ENCODE measurements at places on chromosomes 2 and 18.

DNA sequence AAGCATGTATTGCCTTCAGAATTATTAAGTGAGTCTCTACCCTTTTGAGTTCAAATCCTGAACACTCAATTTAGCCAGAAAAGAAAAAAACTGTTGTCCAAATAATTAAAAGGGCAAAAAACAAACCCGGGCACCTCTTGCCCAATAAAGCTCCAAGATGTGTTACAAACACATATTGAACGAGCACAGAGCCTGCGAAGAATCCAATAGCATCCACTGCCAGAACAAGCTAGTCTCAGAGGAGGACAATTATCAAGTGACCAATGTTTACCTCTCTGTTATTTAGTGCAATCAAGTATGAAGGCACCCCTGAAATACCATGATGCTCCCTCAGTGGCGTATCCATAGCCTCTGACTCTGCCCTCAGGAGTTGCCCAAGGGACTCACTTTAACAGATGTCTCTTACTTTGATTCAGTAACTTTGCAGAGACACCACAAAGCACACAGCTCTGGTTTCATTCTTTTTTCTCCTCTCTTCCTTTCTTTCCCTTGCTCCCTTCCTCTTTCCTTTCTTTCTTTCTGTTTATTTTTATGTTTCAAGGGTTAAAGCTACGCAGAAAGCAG is 93.5 kb upstream of the SPATS2L start:
- no peak for DNase-seq

- DNase-seq, result no peak
These were observed 36.5 kb downstream of the ROCK2 start for GRCh38 chr2:11307764-11308415.

- DNase-seq, result no peak
These were observed 33.0 kb upstream of the ACAA2 start for GRCh38 chr18:49846361-49846662.

DNA sequence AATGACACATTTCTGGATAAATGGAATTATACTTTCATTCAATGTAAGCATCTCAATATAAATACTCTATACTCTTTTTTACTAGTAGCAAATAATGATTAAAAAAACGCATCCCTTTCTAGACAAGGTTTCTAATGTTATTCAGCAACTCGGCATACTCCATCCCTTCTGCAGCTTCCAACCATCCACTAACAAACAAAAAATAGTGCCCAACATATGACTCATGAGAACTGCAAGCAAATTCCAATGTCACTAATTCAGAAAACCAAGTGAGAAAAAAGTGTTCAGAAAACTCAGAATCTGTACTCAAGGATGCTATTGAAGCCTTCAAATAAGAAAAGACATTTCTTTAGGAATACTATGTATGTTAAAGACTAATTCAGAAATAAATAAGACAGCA is 140.0 kb downstream of the BAZ2B start:
- no peak for DNase-seq

- DNase-seq, result no peak
These were observed 3.0 kb upstream of the CPS1 start for GRCh38 chr2:210553373-210553772.

GRCh38 chr2:31253356-31254131 is 19.6 kb downstream of the EHD3 start:
- no peak for DNase-seq

GRCh38 chr18:42959528-42959927 is 156.0 kb downstream of the RIT2 start:
- DNase-seq, result no peak

DNA sequence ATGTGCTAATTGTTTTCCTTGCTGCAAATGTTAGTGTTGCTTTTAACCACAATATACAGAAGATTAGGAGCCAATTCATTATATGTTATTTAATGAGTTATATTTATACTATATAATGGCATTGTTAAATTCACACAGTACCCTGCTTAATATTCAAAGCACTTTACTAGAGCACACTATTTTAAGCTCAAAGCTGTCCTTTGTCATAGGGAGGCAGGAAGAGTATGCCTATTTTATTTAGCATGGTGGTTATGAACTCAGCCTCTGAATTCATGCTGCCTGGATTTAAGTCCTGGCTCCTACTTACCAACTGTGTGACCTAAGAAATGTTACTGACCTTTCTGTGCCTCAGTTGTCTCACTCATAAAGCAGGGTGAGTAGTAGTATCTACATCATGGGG is 80.5 kb downstream of the FASTKD2 start:
- DNase-seq, result no peak

DNA sequence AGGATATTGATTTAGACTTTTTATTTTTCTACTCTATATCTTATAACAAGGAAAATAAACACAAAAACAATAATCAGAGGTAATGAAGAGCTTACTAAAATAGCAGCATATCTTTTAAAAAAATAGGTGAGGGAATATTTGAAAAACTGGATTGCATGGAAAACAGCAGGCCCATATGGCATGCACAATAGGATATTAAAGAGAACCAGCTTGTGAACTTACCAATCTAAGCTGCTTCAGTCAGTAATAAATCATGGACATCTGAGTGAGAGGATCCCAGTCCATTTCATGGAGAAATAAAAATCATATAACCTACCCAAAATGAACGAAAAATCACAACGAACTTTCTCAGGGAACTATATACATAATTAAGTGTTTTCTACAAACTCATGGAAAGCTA is 634.6 kb downstream of the ADCYAP1 start:
- no peak for DNase-seq

DNA sequence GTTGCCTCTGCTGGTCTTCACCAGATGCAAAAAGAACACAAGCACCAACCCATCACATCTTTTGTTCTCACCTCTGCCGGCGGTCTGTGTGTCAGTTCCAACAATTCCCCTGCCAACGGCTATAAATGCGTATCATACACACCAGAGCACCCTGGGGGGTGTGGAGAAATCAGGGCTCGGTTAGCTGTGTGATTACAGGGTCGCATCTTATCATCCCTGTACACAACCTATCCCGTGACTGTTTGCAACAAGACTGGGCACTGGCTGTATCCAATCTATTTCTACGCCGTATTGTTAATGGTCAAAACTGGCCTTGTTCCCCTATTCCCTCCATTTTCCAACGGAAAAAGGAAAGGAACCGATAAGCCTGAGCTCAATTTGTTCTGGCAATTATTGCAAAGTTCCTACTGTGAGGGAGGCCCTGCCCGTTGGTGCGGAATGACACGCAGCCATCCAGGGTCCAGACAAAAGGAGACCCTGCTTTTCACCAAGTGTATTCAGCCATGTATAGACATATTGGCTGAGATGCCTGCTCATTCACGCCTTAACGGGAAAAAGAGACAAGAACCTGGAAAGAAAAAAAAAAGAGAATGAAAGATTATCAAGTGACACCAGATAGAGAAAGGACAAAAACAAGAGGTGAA is 136.9 kb downstream of the CDH20 start:
- DNase-seq, result no peak

GRCh38 chr2:53646788-53647187 is 120.8 kb upstream of the CHAC2 start:
- no peak for DNase-seq

GRCh38 chr18:49247781-49248180 is 212.7 kb downstream of the DYM start:
- DNase-seq, result no peak

GRCh38 chr2:232551250-232551638 is 755 bp downstream of the EIF4E2 start:
- no peak for DNase-seq

DNA sequence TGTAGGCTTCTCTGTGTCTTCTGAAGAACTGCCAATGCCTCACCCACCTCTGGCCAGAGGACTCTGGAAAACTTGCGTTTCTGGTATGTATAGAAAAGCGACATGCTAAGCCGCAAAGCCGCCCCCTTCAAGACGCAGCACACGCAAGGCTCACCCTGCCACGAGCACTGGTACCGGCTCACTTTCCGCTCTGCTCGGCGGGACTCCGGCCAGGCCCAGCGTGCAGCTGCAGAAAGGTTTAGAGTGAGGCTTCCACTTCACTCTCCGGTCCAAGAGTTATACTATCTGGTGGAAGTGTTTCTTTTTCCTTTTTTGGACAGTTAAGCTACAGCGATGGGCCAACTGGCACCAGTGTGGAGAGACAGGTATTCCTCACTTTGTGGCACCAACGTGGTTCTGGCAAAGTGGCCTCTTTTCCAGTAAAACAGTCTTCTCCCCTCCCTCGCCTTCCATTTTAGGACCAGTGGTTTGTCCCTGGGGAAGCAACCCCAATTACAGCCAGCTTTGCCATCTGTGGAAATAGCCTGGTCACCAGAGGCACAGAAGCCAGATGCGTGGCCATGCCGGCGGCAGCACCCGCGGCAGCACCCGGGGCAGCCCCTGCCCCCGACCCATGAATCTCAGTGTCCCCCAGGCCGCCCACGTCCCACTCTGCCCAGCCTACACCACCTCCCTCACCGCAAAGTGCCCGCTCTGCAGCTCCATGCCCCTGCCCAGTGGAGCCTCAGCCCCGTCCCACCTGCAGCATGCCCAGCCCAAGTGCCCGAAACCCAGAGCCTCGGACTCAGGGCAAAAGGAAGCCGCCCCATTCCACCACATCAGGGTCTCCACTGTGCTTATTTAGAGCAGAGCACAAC is 91.6 kb upstream of the CTDP1 start:
- DNase-seq, result no peak

- no peak for DNase-seq
These were observed 28.3 kb upstream of the INSIG2 start for GRCh38 chr2:118059919-118060478.

GRCh38 chr2:184945824-184946223 is 347.5 kb downstream of the ZNF804A start:
- no peak for DNase-seq

DNA sequence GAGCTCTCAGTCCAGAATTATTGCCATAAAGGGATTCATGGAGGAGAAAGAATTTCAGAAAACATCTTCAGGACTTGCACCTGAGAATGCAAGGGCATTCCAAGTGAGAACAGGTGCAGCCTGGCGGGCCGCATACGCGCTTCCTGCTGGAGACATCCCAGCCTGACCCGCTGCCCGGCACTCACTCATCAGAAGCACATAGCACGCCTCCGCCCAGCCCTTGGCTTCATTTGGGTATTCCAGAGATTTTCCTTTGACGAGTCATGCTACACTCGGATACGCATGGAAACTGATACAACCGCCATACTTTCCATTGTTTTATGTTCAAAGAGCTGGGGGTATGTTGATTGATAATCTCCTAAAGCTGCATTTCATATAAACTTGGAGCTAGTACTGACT is 228.0 kb upstream of the ID2 start:
- DNase-seq, result no peak

DNA sequence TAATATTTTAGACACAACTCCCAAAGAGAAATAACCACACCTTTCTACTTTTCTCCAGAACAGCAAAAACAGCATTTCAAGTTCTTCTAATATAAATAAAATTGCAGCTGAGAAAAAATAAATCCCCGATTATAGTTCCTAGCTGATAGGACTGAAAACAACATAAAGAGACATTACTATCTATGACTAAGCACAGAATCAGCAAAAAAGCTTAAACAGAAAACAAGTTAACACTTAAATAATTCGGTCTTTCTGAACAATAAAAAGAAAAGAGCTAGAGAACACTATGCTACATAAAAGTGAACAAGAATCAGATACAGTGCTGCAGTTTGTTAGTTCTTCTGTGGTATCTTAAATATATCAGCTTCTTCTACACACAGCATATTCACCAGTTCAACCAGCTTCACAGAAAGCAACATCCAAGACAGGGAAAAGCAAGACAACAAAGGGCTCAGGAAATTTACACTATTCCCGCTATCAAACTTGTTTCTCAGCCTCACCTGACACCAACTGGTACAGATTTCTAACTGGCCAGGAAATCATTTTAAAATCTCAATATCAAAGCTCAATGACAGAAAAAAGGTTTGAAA is 28.6 kb downstream of the FEZ2 start:
- DNase-seq, result no peak

- no peak for DNase-seq
These were observed 37.5 kb downstream of the STAT1 start for GRCh38 chr2:190976521-190976920.

DNA sequence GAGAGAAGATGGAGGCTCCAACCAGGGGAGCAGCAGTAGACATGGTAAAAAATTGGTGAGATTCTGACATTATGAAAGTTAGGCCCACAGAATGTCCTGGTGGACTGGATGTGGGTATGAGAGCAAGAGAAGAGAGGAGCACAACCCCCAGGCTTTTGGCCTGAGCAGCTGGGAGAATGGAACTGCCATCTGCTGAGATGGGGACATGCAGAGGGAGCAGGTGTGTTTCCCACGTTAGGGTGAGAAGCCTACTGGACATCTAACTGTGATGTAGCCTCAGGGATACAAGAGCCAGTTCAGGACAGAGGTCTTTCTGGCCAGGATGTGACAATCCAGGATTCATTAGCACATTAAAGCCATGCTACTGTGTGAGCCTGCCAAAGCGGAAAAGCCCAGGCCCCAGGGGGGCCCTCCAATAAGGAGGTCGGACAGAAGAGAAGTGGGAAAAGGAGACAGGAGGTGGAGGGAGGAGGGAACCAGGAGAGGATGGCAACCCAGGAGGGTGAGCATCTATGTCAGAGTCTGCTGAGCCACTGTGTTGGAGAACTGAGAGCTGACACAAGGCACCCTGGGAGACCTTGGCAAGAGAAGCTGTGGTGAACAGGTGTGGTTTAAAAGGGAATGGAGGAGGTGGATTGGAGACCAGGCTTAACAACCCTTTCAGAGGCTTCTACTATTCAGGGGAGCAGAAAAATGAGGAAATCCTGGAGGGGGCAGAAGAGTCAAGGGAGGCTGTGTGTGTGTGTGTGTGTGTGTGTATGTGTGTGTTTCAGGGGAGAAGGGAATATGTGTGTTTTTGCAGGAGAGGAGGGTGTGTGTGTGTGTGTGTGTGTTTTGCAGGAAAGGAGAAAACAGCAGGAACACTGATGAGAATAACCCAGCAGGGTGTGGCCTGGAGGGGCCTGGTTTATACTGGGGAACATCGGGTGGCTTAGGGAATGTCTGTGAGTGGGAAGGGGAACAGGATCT is 10.5 kb downstream of the CYB5A start:
- DNase-seq, result no peak

- no peak for DNase-seq
These were observed 27.6 kb upstream of the SERPINB2 start for GRCh38 chr18:63859781-63860475.

DNA sequence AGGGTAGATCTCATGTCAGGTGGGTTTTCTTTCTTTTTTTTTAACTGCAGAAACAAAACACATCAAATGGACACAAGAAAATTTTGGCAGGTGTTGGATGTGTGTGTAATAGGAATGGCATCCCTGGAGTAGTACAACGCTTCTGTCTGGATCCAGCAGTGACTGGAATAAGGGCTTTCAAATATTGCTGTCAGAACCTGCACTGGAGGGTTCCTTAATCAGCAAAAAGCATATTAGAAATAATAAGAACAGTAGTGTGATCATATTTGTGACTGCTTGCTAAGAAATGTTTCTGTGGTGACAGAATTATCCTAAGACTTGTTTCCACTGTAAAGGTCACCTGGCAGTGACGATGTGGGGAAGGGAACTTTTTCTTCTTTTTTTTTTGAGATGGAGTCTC is 30.8 kb downstream of the CREG2 start:
- no peak for DNase-seq

- DNase-seq, result no peak
These were observed 277.3 kb downstream of the DSC3 start for GRCh38 chr18:30765247-30765646.

- no peak for DNase-seq
These were observed 111.0 kb downstream of the GYPC start for GRCh38 chr2:126766969-126767296.
